ENCODE measurements at places on chromosomes 7 and 10.

DNA sequence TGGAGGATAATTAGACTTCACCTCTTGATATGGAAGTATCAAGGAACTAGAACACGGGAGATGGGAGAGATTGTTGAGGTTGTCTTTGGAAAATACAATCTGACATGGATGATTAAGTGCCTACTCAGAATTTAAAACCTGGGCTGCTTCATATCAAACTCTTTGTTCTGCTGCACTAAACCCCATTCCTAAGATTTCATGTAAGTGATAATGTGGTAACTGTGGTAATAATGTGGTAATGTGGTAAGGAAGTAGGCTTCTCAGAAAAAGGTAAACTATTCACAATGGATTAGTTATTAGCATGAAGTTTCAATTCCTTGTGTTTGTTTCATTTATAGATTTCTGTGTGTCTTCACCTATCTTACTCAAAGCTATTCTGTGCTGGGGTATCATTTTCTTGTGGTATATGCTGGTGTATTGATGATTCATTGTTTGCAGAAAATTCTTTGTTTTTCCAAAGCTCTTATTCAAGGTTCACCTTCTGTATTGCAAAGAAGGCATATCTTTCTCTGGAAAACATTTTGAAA lies 129.9 kb upstream of the TAC1 start:
- no peak for DNase-seq

GRCh38 chr10:72790216-72790990 lies 98.5 kb downstream of the MCU start:
- no peak for DNase-seq

DNA sequence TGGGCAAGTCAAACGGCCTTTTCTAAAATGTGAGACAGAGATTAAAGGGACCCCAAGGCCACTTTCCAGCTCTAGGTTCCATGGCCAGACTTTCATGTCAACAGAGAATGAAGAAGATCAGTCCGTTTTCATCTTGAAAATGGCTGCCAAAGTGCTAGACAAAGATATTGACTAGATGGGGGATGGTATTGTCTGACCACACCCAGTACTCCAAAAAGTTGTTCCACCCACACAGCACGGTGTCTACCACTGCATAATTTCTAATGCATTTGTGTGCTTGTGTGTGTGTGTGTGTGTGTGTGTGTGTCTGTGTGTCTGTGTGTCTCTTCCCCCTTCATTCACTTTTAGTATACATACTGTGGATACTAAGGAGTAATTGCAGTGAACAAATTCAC lies 1.3 kb downstream of the COL1A2 start:
- peak; percentile 93 for DNase-seq

DNA sequence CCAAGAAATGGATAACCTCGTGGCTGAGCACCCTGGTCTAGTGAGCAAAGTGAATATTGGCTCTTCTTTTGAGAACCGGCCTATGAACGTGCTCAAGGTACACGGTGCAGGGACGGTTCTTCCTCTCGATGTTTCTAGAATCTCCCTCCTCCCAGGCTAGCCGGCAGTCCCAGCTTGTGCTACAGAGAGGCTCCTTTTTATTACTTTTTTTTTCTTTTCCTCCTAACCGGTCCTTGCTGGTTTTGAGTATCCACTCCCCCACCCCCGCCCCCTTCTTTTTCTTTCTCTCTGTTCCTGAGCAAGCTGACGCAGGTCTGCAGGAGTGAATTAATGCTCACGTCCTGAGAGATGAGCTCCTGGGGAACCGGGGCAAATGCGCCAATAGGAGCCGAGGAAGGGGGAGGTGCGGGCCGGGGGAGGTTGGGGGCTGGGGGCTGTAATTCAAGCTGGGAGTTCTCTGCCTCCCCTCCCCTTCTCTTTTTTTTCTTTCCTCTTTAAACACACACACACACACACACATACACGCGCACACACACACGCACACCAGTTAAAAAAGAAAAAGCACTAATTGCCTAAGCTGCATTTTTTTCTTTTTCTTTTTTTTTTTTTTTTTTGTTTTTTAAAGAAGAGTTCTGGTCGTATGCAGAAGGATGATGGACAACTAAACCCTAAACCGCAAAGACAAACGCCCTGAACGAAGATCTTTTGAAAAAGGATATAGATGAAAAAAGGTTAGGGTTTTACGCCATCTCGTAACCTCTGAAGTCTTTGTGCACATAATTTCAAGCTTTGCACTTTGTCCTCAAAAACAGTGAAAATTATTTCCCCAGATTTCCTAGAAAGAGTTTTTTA lies 6.6 kb downstream of the CPA2 start:
- peak; percentile 100 for DNase-seq

DNA sequence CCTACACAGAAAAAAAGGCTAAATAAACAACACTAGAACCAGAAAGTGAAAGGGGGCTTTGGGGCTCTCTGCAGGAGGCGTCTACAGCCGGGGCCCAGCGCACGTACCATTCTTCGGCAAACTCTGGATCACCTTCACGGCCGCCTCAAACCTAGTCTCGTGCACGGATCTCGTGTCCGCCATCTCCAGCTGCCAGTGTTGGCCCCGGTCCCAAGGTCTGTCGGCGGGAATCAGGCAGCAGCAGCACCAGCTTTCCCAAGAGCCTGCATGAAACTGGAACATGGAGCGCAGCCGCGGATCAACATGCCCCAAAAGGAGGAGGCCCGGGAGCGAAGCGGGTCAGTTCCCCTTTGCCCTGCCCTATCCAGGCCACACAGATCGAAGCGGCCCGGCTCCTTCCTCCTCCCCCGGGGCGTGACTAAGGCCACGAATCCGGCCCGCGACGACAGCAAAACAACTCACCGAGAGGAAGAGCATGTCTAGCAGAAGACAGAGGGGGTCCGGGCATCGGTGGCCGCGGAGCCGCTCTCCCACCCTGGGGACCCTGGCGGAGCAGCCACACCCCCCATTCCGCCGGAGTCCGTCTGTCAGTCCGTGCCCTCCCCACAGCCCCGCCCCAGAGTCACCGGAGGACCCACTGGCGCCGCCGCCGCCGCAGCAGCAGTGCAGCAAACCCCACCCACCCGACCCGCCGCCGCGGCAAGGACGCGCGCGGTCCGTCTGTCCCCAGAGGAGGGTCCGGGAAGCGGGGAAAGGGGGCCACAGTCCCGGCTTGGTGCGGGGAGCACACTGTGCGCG lies at the start of gene ACBD5:
Gene ACBD5 (minus strand): TSS at position 586 of the 798 bp plus-strand sequence. CDS start 109 bp downstream, at position 477.
- DNase-seq: peak; percentile 77

GRCh38 chr7:32048970-32049491 lies 21.2 kb downstream of the PDE1C start:
- DNase-seq: peak; percentile 7

- peak; percentile 54 for DNase-seq
These were observed 5.5 kb downstream of the ELOVL3 start for GRCh38 chr10:102231357-102232318.

- DNase-seq: no peak
These were observed 4.7 kb downstream of the SUFU start for GRCh38 chr10:102508506-102508905.

- no peak for DNase-seq
These were observed 28.6 kb upstream of the KCNK18 start for GRCh38 chr10:117168729-117169128.

- peak; percentile 41 for DNase-seq
These were observed 62.9 kb downstream of the GRM8 start for GRCh38 chr7:127189886-127190285.

- no peak for DNase-seq
These were observed 14.0 kb upstream of the CDK14 start for GRCh38 chr7:90582164-90582563.

GRCh38 chr10:11011984-11012383 lies 5.7 kb upstream of the CELF2 start:
- no peak for DNase-seq

DNA sequence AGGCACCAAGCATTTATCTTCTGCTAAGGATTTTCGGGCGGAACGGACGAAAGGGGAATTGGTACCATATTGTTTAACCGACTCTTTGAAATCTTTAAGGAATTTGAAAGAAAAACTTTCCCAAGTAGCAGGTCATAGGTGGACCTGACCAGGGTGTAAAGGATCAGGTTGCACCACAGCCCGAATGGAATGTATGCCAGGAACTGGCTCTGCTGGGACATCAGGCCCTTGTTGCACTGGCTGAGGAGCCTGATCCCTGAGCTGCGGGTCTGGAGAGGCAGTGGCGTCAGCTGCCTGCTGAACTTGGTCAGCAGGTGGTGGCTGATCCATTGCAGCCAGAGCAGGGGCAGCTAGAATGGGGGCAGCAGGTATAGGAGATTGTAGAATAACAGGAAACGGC lies 41.4 kb upstream of the AKR1C2 start:
- no peak for DNase-seq

DNA sequence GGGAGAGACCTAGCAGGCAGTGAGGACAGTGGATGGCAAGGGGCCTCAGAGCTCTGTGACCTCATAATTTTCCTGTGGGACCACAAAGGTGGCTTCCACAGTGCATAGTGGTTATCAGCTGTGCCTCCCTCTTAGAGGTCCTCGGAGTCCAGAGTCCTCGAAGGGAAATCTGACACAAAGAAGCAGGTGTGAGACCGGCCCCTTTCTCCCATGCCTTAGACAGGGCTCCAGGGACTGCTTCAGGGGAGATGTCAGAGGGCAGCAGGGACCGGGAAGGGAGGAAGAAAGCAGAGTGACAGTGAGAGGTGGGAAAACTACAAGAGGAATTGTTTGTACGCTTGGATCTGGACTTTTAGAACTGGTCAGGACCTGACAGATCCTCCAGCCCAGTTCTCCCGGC lies 66.3 kb downstream of the BAMBI start:
- peak; percentile 17 for DNase-seq

DNA sequence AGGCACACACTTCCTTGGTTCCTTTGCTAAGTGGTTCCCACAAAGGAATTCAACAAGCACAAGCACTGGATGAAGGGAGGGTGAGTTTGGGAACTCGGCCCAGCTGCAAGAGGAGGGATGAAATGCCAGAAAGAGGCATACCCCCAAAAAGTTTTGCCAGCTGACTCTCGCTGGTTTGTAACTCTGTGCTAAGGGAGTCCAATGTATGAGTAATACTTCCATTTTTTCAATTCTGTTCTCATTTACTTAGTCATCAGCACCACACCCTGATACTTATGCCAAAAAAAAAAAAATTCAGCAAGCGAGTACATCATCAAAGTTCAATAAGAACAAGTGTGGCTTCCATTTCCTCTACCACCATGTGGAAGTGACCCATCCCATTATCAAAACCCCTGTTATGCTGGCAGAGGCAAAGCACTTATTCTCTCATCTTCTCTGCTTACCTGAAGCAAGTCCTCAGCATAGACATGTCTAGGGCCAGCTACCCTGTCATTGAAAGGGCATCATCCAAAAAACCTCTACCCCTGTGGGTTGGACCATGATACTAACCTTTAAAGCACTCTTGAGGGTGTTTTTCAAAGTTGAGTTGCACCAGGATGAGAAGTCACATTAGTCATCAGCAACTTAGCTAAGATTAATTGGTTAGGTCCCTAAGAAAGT lies 6.9 kb upstream of the HYCC1 start:
- DNase-seq: no peak

- no peak for DNase-seq
These were observed 237.7 kb downstream of the WDR37 start for GRCh38 chr10:1293636-1294435.

- peak; percentile 70 for DNase-seq
These were observed 115.8 kb upstream of the ANLN start for GRCh38 chr7:36273836-36274235.

DNA sequence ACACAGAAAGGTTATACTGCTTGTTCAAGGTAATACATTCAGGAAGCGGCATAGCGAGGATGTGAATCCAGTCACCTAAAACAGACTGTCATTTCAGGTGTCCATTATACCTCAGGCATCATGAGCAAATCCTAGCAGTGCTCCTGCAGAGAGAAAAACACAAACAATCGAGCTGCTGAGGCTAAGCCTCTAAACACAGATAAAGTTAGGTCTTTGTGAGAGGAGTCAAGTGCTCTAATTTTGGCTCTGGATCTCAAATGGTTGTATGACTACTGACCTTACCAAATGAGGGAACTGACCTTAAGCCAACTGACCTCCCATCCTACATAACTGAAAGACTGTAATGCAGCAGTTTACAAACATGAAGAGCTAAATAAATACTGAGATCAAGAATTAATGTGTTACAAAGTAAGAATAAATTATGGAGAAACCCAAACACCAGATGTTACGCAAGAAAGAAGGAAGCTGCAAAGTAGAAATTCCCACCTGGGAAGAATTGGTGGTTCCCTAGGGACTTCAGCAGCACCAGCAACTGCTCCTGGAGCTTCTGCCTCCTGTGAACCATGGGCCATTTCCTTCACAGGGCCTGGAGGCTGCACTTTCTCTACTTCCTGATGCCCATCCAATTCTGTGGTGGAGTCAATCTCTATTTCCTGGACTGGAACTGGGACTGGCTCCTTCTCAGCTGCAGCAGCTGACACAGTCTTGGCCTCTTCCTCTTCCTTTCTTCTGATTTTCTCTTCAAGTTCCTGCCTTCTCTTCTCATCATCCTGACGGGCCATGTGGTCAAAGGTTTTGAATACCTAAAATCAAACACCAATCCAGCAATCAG lies 5.8 kb downstream of the NUDCD3 start:
- DNase-seq: peak; percentile 25

DNA sequence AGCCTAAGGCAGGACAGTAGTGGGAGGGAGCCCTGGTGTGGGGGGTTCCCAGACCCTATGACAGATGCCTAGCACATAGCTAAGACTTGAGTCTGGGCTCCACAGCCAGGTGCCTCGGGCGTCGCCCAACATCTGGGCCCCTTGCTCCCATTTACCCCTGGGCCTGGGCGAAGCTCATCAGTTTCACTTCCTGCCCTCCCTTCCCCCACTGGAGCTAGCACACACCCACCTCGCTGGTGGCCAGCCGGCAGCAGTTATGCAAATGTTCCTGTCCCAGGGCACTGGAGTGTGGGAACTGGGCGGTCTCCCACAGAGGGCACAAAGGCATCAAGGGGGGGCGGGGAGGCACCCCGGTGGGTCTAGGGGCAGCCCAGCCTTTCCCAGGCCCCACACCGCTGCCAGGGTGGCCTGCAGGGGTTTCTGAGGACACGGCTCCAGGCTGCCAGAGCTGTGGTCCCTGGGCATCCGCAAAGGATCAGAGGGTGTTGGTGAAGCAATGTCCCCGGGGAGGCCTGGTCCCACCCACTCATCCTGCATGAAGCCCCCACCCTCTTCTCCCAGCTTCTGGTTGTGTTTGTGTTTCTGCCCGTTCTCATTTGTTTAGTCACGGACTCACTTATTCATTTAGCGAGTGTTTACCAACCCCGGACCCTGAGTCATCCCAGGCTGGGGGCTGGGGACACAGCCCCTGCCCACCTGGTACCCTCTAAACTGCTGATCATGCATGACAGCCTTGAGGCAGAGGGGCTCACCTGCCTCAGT lies 20.4 kb downstream of the SH2B2 start:
- peak; percentile 94 for DNase-seq

- DNase-seq: no peak
These were observed 7.4 kb upstream of the MALRD1 start for GRCh38 chr10:19041171-19041570.

- DNase-seq: no peak
These were observed 438.1 kb downstream of the SUGCT start for GRCh38 chr7:40572810-40573465.

- DNase-seq: no peak
These were observed 55.2 kb upstream of the FRMD4A start for GRCh38 chr10:14385596-14386593.

GRCh38 chr10:49289480-49289879 lies 9.5 kb upstream of the C10orf71 start:
- no peak for DNase-seq

All from NCI-H69 (cell line).